HEK293T (cell line): ENCODE measurements at places on chromosomes 3 and 15.

- DNase-seq: no peak
Observed at GRCh38 chr3:189530822-189531221, 100.4 kb upstream of the TP63 start.

GRCh38 chr15:90037961-90038631, 37.0 kb downstream of the ZNF710 start:
- no peak for DNase-seq

GRCh38 chr3:50123394-50124051, 31.6 kb upstream of the SEMA3F start:
- no peak for DNase-seq

GRCh38 chr3:63442918-63443317, 164.8 kb downstream of the SYNPR start:
- no peak for DNase-seq

GRCh38 chr3:195839260-195840010, 27.7 kb upstream of the MUC4 start:
- DNase-seq: no peak

DNA sequence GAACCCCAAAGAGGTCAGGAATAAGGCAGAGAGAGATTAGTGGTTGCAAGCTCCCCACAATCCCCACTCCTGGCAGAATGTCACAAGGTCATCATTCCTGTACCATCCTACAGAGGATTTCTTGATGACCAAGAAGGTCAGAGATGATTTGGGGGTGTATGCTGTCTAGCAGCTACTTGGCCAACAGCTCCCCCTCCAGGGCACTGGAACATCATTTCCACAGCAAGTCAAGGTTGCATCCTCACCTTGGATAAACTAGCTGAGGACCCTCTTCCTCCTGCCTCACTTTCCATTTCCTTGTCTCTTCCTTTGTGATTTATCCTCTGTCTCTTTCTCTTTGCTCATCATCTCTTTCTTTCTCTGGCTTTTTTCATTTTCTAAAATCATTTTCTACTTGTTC, 106.3 kb downstream of the PROS1 start:
- DNase-seq: no peak

DNA sequence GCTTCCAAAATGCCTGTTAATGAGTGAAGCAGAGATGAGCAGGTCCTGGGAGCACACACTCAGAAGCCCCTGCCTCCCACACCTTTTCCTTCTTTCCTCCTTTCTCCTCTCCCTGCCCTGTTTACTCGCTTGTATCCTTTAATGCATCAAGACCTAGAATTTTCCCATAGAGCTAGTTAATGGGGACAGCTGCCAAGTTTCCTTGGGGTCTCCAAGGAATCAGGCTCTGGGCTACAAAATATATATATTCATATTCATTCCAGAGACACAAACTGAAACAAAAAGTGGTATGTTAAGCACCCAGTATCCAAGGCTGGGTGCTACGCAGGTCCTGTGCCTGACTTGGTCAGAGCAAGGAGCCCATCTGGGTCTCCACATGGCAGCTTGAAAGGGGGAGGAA, 235.6 kb downstream of the MYRIP start:
- no peak for DNase-seq

- no peak for DNase-seq
Observed at GRCh38 chr3:42273361-42273760, 7.4 kb upstream of the CCK start.

DNA sequence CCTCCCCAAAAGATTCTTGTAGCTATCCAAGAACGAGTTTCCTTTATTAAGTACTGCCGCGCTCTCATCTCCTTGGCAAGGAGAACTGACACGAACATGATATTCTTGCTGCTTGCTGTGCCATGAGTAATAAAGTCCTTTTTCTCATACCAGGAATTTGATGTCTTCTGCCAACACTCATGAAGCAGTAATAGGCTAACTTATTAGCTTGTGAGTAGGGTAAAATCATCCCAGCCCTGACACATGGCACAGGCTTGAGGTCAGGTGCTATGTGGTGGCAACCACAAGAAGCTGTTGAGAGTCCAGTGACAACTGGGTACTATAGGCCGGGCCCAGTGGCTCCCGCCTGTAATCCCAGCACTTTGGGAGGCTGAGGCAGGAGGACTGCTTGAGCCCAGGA, 22.7 kb upstream of the UBXN7 start:
- DNase-seq: no peak

DNA sequence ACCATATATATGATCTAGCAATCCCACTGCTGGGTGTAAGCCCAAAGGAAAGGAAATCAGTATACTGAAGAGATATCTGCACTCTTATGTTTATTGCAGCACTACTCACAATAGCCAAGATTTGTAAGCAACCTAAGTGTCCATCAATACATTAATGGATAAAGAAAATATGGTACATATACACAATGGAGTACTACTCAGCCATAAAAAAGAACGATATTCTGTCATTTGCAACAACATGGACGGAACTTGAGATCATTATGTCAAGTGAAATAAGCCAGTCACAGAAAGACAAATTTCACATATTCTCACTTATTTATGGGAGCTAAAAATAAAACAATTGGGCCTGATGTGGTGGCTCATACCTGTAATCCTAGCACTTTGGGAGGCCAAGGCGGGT, 21.9 kb upstream of the ARNT2 start:
- DNase-seq: no peak

DNA sequence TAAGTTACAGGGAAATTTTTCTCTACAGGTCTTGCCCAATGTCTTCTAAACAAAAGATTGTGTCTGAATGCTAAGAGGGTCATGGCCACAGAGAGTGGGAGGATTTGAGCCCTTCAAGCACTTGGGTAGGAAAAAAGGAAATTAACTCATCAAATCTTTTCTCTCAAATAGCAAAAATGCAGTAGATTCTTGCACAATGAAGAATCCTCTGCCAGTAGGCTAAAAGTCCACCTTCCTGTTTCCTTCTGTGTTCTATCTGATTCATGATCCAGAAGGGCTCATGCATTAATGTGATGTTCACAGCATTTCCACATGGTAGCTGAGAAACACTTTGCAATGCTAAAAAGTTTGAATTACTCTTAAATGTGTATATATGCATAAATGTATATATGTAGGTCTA, 177.1 kb downstream of the CD47 start:
- no peak for DNase-seq

- DNase-seq: peak; percentile 50
Observed at GRCh38 chr3:69784954-69785514, 45.8 kb downstream of the MITF start.

DNA sequence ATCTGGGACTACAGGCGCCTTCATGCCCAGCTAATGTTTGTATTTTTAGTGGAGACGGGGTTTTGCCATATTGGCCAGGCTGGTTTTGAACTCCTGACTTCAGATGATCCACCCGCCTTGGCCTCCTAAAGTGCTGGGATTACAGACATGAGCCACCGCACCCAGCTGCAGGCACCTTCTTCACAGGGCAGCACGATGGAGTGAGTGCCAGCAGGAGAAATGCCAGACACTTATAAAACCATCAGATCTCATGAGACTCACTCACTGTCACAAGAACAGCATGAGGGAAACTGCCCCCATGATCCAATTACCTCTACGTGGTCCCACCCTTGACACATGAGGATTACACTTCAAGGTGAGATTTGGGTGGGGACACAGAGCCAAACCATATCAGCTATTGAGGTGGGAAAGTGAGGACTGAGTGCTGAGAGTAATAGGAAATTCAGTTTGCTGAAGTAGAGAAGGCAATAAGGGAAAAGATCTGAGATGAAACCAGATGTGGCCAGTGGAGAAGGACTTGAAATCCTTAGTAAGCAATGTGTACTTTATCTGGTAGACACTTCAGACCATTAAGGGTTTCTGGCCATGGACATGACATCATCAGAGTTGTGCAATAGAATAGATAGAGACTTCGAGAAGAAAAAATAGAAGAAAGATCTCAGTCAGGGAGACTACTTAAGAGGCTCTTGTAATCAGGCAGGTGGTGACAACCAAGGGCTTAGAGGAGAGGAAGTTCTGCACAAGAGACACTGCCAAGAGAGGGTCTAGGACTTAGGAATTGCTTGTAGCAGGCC, 18.1 kb upstream of the ATP13A5 start:
- no peak for DNase-seq

- DNase-seq: no peak
Observed at GRCh38 chr3:130841357-130841756, 52.5 kb upstream of the ATP2C1 start.

DNA sequence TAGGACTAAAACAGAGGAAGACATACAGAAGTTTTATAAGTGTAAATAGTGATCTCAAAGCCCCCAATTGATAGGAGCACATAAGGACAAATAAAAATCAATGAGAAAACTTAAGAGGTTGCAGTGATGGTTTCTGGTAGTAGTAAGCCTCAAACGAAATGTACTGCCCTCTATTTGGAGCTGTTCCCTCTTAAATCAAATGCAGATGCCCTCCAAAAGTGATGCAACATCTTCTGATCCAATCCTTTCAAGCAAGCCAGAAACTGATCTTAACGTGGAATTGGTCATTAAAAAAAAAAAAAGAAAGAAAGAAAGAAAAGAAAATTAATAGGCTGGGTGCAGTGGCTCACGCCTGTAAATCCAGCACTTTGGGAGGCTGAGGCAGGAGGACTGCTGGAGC, 259.3 kb downstream of the ZBTB20 start:
- DNase-seq: no peak

- no peak for DNase-seq
Observed at GRCh38 chr3:97959872-97960271, 12.4 kb downstream of the RIOX2 start.

DNA sequence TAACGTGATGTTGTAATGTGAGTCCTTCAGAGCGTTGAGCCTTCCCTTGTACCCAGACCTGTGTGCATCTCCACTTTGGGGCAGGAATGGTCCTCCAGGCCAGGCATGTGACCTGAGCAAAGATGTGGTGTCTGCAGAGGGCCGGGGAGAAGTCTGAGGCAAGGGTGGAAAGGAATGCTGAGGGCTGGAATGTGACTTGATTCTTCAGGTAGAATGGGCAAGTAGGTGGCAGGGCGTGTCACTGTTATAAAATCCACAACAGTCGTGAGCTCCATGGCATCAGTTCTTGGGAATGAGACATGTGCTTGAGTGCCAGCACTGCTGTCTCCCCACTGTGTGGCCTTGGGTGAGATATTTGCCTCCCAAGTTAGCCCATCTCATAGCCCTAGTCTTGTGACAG, 24.0 kb upstream of the BSN start:
- DNase-seq: no peak

DNA sequence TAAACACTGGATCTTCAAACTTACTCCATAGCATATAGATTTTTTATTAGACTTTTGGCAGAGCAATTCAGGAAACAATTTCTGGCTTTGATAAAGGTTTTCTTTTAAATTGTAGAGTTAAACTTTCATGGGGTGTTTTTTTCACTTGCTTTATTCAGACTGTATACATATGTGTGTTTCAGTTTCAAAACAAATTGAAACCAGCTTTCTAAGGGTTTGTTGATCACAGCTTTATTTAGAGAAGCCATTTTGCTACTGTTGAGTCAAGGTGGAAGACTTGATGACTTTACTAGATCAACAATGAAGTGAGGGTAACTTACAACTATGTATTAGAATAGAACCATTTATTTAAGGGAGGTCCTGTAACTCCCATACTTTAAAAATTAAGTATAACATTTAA, 6.2 kb downstream of the UBE2E1 start:
- no peak for DNase-seq

- no peak for DNase-seq
Observed at GRCh38 chr3:7025581-7026300, 164.8 kb downstream of the GRM7 start.

- no peak for DNase-seq
Observed at GRCh38 chr3:43768381-43768973, 77.7 kb downstream of the ABHD5 start.

GRCh38 chr3:21502656-21503055, 248.4 kb downstream of the ZNF385D start:
- no peak for DNase-seq

- DNase-seq: no peak
Observed at GRCh38 chr15:91264651-91265351, 164.7 kb downstream of the SV2B start.

GRCh38 chr3:20256144-20256543, 70.1 kb upstream of the SGO1 start:
- no peak for DNase-seq

DNA sequence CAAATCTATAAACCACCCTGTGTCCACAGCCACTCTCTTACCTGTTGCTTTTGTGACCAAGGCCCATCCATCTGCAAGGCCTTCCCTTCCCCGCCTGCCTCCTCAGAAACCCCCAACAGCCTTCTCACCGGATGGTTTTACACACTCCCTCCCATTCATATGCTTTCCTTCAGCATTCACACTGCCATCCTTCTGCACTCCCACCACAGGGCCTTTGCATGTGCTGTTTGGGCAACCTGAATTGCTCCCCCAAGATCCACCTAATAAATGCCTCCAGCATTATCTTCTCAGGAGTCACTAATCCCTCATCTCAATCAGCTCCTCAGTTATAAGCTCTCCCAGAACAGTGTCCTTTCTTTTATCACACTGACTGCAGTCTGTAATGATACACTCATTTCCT, 6.0 kb downstream of the CLEC3B start:
- DNase-seq: no peak

- DNase-seq: no peak
Observed at GRCh38 chr15:76449455-76449854, 112.9 kb downstream of the ISL2 start.

DNA sequence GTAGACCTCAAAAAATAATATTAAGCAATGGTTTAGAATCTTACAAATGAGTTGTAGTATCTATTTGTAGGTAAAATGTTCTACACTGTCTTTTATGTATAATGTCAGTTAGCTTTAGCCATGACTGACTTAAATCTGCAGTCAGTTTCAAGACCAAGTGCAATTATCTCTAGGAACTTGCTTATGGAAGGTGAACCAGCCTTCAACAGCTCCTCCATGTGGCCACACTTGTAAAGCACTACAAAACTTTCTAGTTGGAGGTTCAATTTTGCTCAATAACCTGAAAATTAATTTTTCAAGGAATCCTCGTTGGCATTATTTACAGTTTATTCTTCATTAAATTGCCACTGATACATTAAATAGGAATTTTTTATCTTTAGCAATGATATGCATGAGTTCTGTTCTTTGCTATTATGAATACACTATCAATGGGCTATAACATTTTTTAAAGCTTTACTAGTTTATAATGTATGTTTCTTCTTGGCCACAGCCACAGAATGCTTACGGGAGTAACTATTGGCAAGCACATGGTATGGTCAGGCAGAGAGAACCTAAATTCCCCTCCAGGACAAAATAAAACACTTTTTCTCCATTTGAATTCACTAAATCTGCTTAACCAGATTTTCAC, 315.3 kb upstream of the UBE2E2 start:
- peak; percentile 35 for DNase-seq
